Neuronal stem cell (in vitro differentiated cells): ENCODE measurements at places on chromosomes 5 and 9.

DNA sequence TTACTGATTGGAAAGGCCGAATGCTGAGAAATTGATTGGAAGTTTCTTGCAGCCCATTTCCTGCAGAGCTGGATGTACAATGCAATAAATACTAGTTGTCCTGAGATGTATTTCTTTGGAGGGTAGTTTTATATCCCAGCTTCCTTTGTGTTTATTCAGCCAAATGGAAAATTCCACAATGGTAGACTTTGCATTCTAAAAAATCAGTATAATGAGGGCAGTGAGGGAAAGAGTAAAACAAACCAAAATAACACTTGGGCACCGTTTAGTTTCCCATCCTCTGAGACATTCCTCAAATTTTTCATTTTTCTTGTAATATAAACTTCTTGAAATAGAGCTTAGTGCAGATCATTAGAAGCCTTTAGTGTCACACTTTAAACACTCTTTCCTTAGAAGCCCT is 379.4 kb downstream of the EBF1 start:
- no peak for DNase-seq

DNA sequence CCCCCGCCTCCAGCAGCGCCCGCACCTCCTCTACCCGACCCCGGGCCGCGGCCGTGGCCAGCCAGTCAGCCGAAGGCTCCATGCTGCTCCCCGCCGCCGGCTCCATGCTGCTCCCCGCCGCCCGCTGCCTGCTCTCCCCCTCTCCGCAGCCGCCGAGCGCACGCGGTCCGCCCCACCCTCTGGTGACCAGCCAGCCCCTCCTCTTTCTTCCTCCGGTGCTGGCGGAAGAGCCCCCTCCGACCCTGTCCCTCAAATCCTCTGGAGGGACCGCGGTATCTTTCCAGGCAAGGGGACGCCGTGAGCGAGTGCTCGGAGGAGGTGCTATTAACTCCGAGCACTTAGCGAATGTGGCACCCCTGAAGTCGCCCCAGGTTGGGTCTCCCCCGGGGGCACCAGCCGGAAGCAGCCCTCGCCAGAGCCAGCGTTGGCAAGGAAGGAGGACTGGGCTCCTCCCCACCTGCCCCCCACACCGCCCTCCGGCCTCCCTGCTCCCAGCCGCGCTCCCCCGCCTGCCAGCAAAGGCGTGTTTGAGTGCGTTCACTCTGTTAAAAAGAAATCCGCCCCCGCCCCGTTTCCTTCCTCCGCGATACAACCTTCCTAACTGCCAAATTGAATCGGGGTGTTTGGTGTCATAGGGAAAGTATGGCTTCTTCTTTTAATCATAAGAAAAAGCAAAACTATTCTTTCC is 19.3 kb downstream of the CDKN2A start:
- DNase-seq, result peak; percentile 72

DNA sequence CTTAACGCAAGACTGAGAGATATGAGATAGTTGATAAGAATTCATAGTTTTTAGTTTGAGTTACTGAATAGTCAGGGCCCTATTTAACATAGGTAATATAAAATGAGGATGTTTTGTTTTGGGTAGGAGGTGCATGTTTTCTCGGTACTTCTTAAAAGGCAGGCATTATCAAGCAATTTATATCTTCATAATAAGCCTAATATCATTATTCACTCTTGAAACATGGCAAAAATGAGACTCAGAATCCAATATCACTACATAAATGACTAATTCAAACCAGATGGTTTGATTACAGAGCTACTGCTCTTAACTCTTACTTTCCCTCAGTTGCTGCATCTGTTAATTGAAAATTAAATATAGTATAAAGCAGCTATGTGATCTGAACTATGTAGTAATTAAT is 2038.7 kb downstream of the EFNA5 start:
- DNase-seq, result no peak

GRCh38 chr5:72509401-72509800 is 2.2 kb upstream of the ZNF366 start:
- DNase-seq, result no peak

DNA sequence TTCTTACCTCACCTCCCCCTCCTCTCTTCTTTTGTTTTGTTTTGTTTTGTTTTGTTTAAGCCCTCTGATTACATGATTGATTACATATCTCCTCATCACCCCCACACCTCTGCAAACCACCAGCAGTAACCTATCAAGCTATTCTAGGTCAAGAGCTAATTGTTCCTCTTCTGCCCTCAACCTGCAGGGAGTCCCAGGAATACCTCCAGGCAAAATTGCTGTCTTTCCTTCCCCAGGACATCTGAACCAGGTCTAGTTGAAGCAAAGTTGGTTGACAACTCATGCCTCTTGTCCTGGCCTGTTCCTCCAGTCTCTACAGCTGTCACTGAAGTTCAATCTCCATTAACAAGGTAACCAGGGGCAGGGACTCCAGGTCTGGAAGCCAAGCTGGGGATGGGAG is 80.0 kb upstream of the PTGER4 start:
- no peak for DNase-seq

GRCh38 chr9:37997636-37998374 is 71.2 kb downstream of the SHB start:
- DNase-seq, result no peak

DNA sequence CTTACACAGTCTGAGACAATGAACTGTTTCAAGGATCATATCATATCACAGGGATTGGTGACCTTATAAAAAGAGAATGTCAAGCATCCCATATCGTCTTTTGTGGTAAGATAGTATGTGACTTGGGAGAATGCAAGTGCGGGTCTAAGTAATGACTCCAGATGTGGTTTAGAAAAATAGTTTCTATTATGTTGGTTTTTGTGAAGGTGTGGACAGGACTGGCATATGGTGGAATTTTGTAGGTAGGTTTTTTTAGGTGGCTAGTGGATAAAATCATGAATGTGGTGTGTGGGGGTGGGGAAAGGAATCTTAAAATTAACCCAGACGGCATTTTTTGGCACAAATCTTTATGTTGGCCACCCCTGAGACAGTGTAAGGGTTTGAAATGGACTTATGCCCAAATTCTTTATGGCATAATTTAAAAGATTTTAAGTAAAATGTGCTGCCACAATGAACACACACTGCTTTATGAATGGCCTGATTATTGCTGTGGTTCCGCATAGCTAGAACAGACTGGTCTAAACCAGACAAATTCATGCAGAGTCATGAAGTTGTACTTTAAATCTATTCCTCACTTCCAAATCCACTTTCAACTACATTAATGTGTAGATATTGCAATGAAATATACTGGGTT is 204.8 kb upstream of the HAPLN1 start:
- DNase-seq, result no peak

DNA sequence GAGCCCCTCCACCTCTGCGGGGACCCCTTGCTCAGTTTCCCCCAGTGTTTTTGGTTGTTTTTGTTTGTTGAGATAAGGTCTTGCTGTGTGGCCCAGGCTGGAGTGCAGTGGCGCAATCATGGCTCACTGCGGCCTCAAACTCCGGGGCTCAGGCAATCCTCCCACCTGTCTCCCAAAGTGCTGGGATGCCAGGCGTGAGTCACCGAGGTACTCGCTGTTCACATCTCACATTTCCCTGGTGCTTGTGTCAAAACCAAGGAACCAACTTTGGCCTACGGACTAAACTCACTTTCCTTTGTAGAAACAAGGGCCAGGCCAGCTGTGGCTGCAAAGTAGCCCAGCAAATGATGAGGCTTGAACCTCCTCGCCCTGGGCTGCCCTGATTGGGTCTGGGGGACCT is 9.7 kb upstream of the AJM1 start:
- no peak for DNase-seq

DNA sequence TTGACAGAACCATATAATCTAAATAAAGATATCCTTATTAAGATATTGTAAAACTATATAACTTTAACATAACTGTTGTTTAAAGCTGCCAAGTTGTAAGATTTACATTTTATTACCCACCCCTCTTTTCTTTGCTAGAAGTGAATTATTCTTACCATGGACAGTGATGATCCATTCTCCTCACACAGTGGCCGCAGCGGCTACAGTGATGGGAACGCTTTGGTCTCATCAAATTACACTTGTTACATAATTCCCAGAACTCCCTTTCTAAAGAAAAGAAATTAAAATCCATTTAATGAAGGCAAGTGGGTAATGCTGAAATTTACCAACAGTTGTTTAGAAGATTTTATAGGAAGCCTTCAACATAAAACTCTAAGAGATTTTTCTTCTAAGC is 31.2 kb downstream of the ZDHHC21 start:
- no peak for DNase-seq

GRCh38 chr5:61464512-61464911 is 132.5 kb downstream of the ZSWIM6 start:
- DNase-seq, result no peak

- no peak for DNase-seq
Observed at GRCh38 chr5:4531756-4532704, 608.1 kb upstream of the ADAMTS16 start.

DNA sequence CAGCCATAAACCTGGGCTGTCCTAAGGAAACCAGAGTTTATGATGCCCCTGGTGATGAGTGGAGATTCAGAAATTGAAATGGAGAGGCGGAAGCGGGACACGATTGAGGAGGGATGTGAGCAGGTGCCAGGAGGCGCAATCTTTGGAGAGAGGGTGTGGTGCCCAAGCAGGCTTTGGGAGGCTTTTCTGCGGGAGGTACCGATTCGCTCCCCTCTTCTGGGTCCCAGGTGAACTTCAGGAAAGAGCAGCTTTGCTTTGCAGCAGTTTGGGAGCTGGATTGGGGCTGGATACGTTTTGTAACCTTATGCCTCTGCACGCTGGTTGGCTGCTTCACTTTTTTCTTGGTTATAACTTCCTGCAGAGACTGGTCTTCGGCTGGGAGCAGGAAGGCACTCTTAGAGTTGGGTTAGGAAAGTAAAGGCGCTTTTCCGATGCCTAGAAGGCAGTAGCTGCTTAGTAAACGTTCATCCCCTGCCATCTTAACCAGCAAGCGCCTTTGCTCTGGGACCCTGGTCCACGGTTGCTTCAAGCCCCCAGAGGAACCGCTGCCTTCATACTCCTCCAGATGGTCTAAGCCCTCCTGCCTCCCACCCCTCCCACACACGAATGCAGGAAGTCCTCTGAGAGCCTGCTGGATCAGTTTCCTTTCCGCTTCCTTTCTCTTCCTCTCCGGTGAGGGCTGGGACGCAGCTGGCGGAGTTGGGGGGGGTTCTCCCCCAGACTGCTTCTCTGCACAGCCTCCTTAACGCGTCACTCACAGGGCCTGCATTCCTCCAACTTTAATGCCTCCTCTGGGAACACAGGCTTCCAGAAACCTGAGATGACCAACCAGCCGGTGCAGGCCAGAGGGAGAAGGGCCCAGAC is 15.2 kb upstream of the NEK6 start:
- peak; percentile 63 for DNase-seq

- peak; percentile 39 for DNase-seq
Observed at GRCh38 chr9:89218040-89218928, 39.7 kb upstream of the SHC3 start.

- no peak for DNase-seq
Observed at GRCh38 chr5:116145416-116145815, 60.6 kb downstream of the COMMD10 start.

DNA sequence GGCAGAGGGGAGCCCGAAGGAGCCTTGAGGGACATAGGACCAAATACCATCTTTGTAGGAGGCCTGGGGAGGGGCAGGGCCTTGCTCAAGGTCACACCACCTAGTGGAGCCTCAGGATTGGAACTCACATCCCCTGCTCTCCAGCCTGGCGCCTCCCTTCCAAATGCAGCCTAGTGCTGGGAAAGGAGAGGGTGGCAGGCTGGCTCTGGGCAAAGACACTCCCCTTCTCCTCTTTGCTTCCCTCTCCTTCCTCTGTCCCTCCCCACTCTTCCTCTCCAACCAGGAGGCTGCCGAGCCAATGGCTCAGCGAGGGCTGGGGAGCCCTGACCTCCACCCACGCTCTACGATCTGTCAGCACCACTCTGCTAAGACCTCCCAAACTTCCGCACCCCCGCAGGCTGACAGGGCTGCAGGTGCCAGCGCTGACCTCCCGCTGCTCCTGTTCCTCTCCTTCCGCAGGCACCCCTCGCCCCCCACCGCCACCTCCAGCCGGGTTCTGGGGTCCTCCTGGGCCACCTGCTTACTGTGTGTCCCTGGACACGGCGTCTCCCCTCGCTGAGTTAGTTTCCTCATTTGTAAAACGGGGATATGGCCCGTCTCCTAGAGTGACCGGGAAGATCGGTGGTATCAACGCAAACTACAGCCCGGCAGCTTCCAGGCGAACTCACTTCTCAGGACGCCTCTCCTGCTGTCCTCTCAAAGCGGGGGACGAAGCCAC is 52.9 kb downstream of the C9orf50 start:
- no peak for DNase-seq

DNA sequence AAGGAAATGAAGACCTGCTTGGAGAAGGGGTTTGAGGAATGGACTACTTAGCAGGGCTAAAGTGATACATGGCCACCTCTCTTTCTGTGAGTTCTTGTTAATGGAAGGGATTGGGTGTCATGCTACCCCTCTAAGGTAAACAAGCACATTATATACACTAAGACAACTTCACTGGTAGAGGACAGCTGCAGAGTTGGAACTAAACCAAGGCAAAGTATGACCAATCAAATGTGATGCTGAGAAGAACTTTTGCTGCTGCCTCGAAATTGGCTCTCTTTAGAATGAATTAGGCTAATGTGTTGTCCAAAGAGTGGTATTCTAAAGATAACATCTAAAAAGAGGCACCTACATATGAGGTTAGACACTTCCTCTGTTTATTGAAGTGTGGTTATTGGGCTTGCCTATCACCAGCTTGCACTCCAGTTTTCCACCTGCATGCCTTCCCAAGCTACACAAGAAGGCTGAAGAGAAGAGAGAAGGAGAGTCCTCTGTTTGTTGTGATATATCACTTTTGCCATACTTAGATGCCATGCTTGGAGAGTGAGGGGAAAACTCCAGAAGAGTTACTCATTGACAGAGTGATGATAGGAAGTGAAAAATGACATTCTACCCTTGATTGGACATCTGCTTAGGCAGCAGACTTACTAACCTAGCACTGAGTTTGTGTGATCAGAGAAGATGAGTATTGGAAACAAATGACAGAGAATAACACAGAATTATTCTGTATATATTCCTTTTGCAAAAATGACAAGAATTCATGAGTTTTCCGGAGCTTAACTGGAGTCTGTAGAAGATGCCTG is 536.1 kb downstream of the ZNF608 start:
- no peak for DNase-seq

GRCh38 chr5:30195036-30195435 is 998.5 kb upstream of the CDH6 start:
- DNase-seq, result no peak

- DNase-seq, result no peak
Observed at GRCh38 chr5:107476783-107477182, 194.0 kb downstream of the EFNA5 start.

GRCh38 chr9:92949266-92949982 is 2.1 kb downstream of the FGD3 start:
- no peak for DNase-seq

- DNase-seq, result no peak
Observed at GRCh38 chr9:134374301-134375010, 48.2 kb downstream of the RXRA start.

DNA sequence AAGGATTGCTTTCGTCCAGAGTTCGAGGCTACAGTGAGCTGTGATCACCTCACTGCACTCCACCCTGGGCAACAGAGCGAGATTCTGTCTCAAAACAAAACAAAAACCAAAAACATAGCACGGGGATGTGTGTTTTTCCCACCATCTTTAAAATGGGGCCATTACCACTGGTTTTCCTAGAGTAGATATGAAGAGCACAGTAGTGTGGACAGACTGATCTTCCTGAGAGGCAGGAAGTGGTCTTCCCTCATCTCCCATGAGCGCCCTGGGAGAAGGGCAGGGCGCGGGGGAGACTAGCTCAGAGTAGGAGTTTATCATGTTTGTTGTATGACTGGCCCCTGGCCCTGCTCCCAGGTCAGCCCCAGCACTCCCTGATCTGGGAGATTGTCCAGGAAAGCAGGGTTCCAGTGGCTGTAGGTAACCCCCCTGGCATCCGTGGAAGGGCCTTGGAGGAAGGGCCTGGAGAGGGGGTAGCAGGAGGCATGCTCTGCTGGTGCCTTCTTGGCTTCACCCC is 2.3 kb downstream of the SUSD3 start:
- DNase-seq, result no peak
